Upper lobe of right lung (tissue), 1 donor: ENCODE measurements at places on chromosomes 1 and 21. TPM values are rescaled to one million over a fixed set of nuclear protein-coding genes. Genes with fewer than 3 reads are reported as not detected.

- no peak for DNase-seq
Measured at GRCh38 chr21:40769231-40769630, 77.7 kb downstream of the DSCAM start.

GRCh38 chr1:151998611-151999362 lies 5.1 kb upstream of the S100A10 start:
- DNase-seq, result no peak

GRCh38 chr21:33113131-33113530 lies 43.2 kb downstream of the OLIG1 start:
- DNase-seq, result no peak

DNA sequence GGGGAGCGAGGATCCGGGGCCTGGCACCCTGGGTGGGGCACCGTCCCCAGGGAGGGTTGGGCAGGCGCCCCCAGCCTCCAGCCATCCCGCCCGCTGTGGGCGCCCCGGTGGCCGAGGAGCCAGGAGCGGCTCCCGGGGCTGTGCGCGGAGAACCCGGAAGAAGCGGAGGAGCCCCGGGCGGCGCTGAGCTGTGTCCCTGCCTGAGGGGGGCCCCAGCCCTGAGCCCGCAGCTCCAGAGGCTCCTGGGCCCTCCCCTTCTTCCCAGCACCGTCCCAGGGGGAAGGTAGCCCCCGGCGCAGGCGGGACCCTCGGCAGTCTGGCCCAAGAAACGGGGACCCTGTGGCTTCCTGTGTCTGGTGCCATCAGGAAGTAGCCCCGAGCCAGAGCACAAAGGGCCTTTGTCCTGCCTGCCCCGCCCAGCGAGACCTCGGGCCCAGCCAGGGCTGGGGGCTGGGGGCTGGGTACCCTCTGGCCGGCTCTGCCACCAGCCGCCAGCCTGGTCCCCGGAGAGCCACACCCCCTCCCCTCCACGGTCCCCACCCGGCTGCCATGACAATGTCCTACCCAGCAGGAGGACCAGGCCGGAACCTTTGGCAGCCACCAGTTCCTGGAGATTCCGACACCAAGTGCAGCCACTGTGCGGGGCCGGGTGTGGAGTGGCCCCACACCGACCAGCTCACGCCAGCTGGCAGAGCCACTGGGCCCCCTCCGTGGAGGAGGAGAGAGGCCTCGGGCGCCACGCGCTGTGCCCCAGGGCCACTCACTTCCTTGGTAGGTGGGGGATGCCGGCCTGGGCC lies 15.6 kb upstream of the TTLL10 start:
- DNase-seq, result peak; percentile 82

DNA sequence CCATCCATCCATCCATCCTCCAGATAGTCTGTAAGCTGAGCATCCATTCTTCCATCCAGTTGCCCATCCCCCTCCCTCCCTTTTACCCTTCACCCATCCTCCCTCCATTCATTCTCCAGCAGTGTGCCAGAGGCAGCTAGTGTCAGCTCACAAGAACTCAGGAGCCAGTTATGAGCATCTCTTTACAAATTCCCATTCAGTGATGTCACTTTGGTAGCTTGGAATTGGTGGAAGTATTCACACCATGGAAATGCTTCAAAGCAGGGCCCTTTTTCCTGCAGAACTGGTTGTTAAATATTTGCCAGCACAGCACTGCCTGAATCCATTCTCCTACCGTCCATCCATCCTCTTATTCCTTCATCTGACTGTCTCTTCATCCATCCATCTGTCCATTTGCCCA lies 72.5 kb downstream of the ARHGEF10L start:
- DNase-seq, result no peak

DNA sequence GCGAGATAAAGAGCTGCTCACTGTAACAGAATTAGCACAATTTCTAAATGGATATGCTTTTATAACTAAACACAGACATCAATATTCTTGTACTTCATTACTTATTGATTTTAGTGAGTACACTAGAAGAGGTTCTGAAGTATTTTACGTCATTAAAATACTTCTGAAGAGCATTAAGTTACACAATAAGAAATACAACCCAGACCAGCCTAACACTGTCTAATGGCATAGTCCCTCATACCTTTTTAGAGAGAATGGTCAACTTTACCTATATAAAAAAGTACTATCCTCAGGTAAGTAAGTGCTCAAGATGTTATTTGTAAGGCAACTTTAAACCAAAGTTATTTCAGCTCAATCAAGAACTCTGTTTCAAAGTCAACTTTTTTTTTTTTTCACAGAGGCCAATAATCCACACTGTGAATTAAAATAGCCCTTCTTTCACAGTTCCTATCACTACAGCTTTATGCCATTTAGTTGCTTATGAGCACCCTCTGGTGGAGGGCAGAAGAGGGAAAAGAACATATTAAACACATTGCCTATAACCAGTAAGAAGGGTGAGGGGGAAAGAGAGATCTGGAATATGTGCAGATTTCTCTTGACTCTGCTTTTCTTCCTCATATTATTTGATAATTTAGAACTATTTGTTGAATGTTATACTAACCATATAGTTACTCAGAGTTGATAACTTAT lies 182.1 kb upstream of the DMRTA2 start:
- no peak for DNase-seq

DNA sequence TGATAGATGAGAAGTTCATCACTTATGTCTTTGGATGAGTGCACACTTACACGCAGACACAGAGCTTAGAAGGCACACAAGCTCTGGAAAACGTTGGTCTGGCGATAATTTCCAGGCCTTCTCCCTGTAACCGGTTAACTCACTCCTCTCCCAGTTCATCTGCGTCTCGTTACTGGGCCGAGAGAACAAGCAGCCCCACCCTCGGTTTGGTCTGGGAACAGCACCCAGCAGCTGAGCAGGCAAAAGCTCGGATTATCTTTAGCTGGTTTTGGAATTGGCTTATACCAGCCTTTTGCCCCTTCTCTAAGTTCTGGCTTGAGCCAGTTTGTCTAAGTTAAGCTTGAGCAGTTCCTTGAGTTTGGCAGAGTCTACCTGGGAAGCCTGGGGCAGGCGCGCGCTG lies 27.3 kb upstream of the COL6A1 start:
- no peak for DNase-seq

DNA sequence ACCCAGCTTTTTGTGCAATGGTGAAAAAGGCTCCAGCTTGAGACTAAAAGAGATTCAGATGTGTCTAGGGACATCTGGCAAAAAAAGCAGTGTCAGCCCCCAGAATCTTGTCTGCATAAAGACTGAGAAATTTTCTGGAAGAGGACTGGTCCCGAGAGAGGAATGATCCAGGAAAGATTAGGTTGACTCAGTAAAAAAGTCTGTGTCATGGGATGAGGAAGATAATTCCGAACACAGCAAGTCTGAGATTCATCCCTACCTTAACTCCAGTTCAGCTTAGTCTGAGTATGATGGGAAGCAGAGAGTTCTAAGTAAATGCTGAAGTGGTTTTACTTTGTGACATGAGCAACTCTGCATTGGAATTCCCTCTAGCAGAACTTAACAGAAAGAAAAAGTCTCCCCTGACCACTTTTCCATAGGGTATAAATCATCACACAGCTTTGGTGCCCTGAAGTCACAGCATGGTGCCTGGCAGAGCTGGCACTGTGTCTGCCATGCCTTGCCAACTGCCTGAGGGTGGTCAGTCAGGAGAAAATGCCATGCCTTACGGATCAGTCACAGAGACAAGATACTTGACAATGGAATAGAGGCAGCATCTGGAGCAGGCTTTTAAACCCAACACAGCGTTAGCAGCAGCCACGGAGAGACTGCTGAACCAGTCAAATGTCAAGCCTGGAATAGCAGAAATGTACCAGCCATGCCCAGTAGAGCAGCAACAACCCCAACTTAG lies 153.4 kb downstream of the ZC3H11B start:
- no peak for DNase-seq

GRCh38 chr1:29677028-29678024 lies 441.0 kb downstream of the PTPRU start:
- peak; percentile 27 for DNase-seq

- DNase-seq, result no peak
Measured at GRCh38 chr1:234725177-234726132, 115.5 kb upstream of the IRF2BP2 start.

DNA sequence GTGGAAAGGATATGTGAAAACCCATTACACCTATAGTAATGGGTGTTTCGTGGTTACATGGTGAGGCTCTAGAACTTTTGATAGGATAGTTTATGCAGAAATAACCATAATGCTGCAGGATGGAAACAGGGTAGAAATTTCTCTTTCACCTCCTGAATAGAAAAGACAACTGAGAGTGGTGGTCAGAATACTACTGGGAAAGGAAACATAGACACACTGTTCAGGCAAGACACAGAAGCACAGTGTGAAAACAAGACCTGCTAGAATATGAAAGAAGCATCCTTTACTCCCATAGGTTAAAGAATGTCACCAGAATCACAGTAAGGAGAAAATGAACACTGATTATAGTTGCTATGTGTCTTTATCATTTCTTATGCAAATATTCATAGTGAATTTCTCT lies 496.6 kb downstream of the DPYD start:
- DNase-seq, result no peak

- DNase-seq, result peak; percentile 76
Measured at GRCh38 chr1:161439280-161440232, 65.7 kb upstream of the FCGR2A start.

- DNase-seq, result no peak
Measured at GRCh38 chr1:66833112-66833511, 32.0 kb upstream of the INSL5 start.

DNA sequence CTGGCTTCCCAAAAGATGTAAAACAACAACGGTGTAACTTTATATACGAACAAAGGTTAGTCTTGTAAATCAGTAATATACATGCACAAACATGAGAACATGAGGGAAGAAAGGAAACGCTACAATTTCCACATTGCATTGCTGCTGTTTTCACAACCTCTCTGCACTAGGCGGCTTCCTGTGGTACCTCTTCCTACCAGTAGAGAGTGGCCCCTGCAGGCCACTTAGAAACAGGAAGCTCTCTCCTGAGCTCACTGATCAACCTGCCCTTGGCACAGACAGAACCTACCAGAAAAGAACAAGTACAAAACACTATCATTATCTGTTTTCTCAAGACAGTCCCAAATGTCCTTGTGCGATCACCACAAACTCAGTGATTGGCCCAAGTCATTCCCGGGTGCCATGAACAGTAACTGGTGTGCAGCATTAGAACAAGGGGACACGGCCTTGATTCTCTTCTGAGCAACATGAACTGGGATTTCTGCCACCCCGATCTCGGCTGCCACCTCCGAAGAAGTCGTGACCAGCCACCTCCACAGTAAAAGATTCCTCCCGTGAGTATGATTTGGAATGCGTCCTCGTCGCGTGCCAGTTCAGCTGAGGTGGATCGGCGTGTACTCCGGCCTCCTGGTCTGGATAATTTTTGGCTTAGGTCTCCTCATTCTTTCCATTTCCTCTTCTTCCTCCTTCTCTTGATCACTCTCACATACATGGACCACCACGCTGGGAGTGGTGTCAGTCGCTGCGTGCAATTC lies 5.7 kb upstream of the KCNE1 start:
- DNase-seq, result no peak

GRCh38 chr1:55043011-55043410 lies 3.7 kb downstream of the PCSK9 start:
- DNase-seq, result no peak

DNA sequence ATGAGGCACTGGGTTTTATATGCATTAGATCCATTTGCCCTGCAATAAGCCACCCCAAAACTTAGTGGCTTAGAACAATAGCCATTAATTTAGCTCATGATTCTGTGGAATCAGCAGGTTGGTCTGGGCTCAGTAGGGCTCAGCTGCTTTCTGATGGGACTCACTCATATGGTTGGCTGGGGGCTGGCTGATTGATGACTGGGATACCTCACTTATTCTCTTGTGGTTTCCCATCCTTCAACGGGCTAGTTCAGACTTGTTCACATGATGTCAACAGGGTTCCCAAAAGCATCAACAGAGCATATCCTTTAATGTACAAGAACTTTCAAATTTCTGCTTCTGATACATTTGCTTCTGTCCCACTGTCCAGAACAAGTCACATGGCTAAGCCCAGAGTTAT lies 43.2 kb downstream of the DNM3 start:
- no peak for DNase-seq

DNA sequence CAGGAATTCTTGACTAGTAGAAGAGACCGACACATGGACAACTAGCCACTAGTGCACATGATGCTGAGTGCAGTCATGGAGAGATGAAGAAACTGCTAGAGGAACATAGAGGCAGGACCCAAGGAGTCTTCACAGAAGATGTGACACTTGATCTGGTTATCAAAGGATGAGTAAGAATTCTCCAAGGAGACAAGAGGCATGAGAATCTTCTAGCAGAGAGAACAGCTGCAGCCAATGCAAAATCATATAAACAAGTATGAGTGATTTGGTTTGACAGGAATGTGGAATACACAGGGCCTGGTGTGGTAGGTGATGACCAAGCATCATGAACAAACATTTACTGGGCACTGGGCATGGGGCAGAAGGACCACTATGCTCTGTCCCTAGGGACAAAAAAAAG lies 140.9 kb upstream of the CTTNBP2NL start:
- DNase-seq, result no peak

GRCh38 chr21:18251065-18251464 lies 6.4 kb downstream of the CHODL start:
- no peak for DNase-seq

DNA sequence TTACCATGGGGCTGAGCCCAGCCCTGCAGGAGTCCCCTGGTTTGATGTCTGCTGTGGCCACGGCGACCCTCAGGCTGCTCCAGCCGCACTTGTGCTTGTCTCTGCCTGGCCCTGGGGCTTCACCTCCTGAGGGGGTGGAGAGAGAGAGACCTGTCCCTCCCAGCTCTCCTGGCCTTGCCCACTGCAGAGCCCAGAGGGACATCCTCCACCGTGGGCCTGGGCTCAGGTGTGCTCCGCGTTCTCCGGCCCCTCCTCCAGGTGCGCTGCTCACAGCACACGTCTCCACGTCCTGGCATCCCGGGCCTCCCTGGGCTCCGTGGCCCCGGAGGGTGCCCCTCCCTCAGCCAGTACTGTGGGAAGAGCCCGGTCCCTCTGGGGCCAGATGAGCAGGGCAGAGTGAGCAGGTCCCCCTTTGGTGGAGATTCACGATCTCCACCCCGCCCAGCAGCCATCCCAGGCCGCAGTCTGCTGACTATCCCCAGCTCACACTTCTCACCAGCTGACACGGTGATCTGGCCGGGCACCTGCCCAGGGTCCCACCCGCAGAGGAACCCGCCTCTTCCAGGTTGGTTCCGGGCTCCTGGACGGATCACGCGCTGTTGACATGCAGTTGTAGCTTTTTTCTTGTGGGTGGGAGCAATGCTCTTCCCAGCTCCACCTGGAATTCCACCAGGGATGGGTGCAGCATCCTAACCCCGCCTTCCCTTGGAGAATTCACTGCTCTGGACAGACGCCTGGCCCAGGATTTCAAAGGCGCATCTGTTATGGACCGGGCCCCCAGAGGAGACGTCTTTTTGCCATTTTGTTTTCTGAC lies 41.8 kb upstream of the POFUT2 start:
- DNase-seq, result peak; percentile 81

Gene ADAM30
- not detected for total RNA-seq

Gene EXTL1
- 0.49 TPM for total RNA-seq

Gene NTMT2
- total RNA-seq, result not detected

Gene PLPPR4
- total RNA-seq, result 3.0 TPM

Gene RHEX
- total RNA-seq, result 17.3 TPM

Gene FAM229A
- total RNA-seq, result 9.3 TPM

Gene NPPB
- 0.81 TPM for total RNA-seq

Gene CAMSAP2
- 34.8 TPM for total RNA-seq

Gene ZNF697
- total RNA-seq, result 11.4 TPM

Gene TMPRSS3
- 4.1 TPM for total RNA-seq

Gene PIK3R3
- 79.8 TPM for total RNA-seq

Gene SRSF11
- total RNA-seq, result 146 TPM

Gene COL11A1
- 1.7 TPM for total RNA-seq

Gene CDC7
- 4.3 TPM for total RNA-seq

Gene CD101
- total RNA-seq, result 37.4 TPM
